ENCODE measurements at places on chromosomes 5 and 9.
A peak's percentile ranks its signal among the peaks of the same experiment; 100 is the strongest.

GRCh38 chr5:92695123-92696003 lies 885.7 kb downstream of the NR2F1-AS1 start:
- no peak for DNase-seq

DNA sequence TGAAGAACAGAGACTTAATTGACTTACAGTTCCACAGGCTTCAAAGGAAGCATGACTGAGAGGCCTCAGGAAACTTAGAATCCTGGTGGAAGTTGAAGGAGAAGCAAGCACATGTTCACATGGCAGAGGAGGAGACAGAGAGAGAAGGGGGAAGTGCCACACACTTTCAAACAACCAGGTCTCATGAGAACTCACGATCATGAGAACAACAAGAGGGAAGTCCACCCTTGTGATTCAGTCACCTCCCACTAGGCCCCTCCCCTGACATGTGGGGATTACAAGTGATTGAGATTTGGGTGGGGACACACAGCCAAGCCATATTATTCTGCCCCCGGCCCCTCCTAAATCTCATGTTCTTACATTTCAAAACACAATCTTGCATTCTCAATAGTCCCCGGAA lies 19.5 kb downstream of the NR3C1 start:
- no peak for DNase-seq

DNA sequence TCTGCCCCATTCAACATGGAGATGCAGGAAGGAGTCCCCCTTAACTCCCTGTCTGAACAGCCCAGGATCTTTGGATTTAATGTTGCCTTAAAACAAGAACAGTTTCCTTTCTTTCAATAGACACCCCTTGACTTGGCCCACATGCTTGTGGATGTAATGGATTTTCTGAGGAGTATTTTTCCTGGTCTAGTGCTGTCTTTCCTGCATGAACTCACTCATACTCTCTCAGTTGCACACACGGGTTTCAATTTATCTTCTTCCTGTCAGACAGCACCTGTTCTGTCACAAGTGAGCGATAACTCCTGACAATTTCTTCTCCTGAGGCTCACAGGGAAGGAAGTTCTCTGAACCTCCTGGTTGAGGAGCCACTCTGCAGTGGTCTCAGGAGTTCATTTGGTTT lies 85.1 kb downstream of the ACER2 start:
- no peak for DNase-seq

DNA sequence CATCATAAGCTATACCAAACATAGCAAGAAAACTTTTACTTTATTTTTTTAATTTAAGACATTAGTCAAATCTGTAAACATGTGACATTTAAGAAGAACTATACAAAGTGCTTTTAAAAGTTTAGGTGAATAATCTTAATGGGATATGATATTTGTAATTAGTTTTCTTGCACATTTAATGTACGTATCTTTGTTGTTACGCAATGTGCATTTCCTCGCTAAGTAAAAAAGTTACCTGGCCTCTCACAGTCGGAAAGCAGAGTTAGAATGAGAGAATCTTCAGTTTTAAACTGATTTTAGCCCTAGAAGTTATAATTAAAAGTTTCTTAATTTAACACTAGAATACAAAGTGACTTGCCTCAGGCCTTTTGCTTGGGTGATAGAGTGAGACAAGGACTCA lies 589.8 kb downstream of the DMRTA1 start:
- no peak for DNase-seq

- no peak for DNase-seq
Measured at GRCh38 chr9:76510041-76510440, 51.1 kb downstream of the GCNT1 start.

DNA sequence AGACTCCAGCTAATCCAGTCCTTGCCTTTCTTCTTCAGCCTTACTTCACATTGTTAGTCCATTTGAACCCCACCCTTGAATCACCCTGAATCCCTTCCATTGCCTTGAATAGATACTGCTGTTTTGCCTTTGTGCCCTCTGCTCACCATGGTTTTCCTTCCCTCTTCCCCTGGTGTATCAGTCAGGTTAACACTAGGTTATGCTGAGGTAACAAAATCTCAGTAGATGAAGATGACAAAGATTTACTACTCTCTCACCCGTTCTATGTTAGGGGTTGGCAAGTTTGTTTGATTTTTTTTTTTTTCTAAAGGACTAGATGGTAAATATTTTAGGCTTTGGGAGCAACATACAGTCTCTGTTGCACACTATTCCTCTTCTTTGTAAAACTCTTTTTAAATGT lies 3.3 kb upstream of the VLDLR start:
- no peak for DNase-seq

DNA sequence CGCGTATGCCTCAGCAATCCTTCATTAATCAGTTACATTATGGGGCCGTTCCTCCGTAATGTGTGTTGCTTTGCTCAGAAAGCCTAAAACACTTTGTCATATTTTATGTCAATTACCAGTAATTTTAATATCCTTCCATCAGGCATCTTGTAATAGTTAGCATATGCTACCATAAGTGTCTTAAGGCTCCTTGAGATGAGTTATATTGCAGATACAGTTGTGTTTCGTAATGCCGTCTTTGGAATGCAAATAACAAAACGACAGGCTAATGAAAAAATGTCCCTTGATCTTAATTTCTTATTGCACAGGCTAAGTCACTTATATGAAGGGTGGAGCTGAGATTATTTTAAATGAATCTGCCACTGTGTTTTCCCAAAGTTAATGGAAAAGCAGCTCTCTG lies 50.5 kb downstream of the TBCA start:
- DNase-seq = no peak

DNA sequence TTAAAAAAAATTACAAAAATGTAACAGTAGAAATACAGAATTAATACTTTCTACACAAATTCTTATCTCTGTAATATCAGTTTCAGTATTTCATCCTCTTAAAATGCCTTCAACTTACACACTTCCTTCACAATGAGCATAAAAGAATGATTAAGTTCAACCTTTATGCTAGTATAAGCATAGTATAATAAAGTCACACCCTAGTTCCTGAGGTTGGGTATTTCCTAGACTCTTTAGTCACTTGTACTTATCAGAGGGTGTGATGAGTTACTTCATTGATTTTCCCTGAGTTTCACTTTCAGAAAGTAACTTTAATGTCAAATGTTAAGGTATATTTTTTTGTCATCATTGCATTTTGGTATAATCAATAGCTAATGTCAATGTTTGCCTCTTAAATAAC lies 302.4 kb downstream of the PDE4D start:
- DNase-seq = no peak

DNA sequence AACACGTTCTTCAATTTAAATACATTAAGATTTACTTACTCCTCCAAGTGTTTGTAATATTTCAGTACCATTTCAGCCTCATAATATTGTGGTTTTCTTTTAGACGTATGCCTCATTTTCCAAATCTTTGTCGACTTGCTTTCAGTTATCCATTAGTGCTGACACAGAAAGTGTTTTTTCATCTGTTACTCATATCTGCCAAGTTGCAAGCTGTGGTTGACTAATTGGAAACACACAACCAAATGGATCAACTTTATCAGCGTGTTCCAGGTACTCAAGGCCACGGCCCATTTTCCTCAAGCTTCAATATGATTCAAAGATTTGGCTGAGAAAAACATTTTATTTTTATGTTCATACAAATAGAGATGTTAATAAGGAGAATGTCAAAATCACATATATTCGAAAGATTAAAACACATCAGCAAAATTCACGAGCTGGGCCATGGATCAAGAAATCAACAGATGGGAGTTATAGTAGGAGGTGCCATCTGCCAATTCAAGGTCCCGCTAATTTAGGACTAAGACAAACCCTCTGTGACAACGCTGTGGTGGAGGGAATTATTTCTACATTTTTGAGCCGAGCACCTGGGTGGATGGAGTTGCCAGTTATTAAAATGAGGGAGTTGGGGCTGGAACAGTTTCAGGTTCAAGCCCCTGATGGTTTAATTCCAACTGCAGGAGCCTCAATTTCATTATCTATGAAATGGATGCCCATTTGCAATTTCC lies 27.2 kb upstream of the CCNJL start:
- peak; percentile 74 for DNase-seq

DNA sequence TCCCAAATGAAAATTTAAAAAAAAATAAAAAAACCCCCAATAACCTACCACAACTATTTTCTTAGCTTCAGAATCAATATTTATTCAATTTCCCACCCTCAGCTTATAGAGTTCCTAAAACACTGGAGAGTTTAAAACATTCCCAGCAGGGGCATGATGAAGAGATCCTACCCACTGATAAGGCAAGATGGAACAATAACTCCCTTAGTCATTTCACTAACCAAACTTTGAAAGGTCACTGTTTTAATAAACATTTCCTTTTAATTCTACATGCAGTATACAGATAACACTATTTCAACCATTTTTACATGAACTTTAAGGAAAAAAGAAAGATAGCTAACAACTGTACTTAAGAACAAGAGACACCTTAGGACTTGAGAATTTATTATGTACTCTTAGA lies 34.9 kb upstream of the ACOT12 start:
- no peak for DNase-seq

DNA sequence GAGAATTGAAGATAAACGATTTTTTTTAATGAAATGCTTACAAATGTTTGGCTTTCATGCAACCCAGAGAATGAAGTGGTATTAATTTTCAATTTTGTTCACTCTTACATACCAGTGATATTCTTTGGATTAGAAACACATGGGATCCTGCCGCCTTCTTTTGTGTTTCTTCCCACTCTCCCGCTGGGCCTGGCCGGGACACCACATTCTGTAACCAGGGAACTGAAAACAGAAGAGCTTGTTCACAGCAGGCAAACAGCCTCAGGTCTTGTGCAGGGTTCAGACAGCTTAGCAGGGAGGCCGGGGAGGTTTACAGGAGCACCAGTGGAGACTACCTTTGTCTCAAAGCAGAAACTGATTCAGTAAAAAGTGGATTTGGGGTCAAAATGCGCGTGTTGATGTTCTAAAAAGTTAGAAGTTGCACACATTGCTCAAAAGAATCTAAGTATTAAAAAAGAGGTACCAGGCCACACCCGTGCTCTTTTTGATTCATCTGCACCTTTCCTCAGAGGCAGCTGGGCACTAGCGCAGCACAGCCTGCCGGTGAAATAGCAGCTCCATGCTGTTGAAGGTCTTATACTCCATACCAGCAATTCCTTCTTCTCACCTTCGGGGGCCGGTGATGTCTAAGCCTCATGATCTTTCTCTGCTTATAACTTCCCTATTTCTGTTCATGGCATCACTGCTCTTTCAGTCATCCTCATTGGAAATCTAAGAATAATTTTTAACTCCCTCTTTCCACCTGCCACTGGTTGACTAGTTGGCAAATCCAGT lies 67.1 kb downstream of the GRAMD2B start:
- DNase-seq = no peak

DNA sequence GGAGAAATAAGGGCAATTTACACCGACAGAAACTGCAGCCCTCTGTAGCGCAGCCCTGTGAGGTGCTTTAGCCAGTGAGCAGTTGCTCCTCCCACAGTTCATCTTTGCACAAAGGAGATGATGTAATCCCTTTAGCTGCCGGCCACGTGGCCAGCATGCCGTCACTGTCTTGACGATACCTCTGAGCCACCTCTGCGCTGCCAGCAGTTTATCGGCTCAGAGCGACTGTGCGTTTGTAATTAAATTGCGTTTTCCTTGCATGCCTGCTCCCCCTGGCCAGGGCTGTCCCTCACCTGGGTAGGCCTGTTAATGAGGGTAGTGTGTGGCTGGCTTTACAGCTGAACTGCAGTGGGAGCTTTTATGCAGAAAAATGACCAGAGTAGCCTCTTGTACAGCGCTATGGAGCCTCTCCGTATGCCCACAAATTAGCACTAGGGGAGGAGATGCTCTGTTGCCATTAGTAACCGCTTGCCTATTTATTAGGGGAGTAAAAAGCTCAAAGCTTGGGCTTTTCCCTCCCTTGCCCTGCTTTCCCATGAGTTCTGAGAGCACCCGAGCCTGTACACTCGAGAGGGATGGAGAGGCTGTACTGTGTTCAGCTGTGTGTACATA lies 107.0 kb downstream of the TRIO start:
- DNase-seq = no peak

- no peak for DNase-seq
Measured at GRCh38 chr5:21711866-21712758, 1141.0 kb downstream of the CDH12 start.

- DNase-seq = no peak
Measured at GRCh38 chr9:75109210-75109839, 21.0 kb downstream of the OSTF1 start.

- DNase-seq = no peak
Measured at GRCh38 chr9:134123764-134124128, 12.1 kb upstream of the WDR5 start.

GRCh38 chr5:114402206-114402605 lies 40.3 kb downstream of the KCNN2 start:
- no peak for DNase-seq

GRCh38 chr9:88187631-88188030 lies 49.4 kb upstream of the SPATA31C2 start:
- no peak for DNase-seq

GRCh38 chr5:5221724-5222123 lies 81.6 kb downstream of the ADAMTS16 start:
- DNase-seq = no peak

- DNase-seq = no peak
Measured at GRCh38 chr5:130966990-130967525, 198.0 kb downstream of the HINT1 start.

- DNase-seq = no peak
Measured at GRCh38 chr9:112774006-112774996, 23.7 kb downstream of the SNX30 start.
